ENCODE measurements at places on chromosomes 13 and 19.

- no peak for DNase-seq
Measured at GRCh38 chr19:5339198-5339949, 1.2 kb downstream of the PTPRS start.

- DNase-seq = no peak
Measured at GRCh38 chr13:46899801-46900200, 2.9 kb upstream of the HTR2A start.

DNA sequence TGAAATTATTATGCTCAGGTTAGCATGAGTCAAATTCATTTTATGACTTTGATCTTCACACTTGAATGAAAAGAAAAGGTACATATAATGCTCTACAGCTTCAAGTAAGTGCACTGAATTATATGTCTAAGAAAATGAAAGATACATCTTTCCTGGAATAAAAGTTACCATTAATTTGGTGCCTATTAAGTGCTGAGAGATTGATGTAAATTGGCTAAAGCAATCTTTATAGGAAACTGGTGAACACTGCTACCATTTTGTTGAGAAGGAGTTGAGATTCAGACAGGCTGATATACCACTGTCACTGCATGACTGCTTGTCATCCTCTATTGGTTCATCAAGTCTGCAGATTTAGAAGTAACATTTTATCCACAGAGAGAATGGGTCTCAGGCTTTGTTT, 416.8 kb upstream of the SPRY2 start:
- DNase-seq = no peak

DNA sequence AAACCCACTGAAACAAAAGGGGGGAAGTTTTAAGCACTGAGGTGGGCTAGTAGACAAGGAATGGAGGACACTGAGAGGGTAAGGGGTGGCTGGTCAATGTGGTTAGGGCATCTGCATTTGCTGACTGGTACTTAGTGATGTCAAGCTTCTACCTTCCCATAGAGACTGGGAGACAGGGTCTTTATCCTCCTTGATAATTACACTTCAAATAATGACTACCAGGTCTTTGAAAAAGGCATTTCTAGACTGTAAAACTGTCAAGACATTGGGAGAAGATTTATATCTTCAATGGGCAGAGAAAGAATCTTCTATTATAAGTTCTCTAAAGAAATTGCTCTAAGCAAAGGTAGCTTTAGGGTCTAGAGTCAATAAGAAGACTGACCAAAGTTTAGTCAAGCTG, 1490.8 kb upstream of the PCDH20 start:
- DNase-seq = no peak

- DNase-seq = no peak
Measured at GRCh38 chr13:110151462-110151861, 155.5 kb downstream of the COL4A1 start.

Data from activated CD8-positive, alpha-beta memory T cell treated with anti-CD3 and anti-CD28 coated beads for 1 hour (primary cell).